HepG2 (cell line): ENCODE measurements at places on chromosomes 5 and 9. TPM values are rescaled to one million over a fixed set of nuclear protein-coding genes. Genes with fewer than 3 reads are reported as not detected.

Gene ZMYND19
- 29.6 and 38.7 TPM in 2 replicates for total RNA-seq

DNA sequence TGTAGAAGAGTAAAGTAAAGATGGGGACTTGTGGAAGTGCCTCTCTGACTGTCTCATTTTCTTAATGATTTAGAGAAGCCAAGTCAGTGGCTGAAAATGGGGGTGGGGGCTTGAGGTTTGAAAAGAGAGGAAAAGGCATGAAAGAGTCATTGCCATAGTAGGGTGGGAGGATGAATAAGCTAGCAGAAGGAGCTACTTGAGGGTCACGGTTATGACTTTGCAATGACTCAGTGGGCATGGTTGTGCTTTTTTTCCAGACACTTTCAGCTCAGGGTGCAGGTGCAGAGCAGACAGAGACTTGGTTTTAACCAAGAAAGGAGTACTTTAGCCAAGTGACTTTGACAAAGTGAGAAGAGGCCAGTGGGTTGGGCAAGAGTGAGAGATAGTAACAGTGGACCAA lies 117.8 kb downstream of the PTTG1 start:
- H3K27me3 ChIP-seq = no peaks in the 10 kb centered on the region; the same call in 2 of the 3 replicates
- no peak for DNase-seq
- H3K36me3 ChIP-seq = no peaks in the 10 kb centered on the region
- H3K27ac ChIP-seq = no peak overlapping the region
- H3K4me3 ChIP-seq = no peak overlapping the region

- H3K4me3 ChIP-seq = peak overlapping the region; percentile 94
- H3K36me3 ChIP-seq = no peaks in the 10 kb centered on the region
- H3K27me3 ChIP-seq = no peaks in the 10 kb centered on the region; the same call in 2 of the 3 replicates
- DNase-seq = peak; percentile 16
- peaks cover 47% of the 10 kb centered on the region for H3K4me1 ChIP-seq
- peak overlapping the region; percentile 80 for H3K27ac ChIP-seq
Measured at GRCh38 chr9:5630081-5630507, 1.2 kb downstream of the RIC1 start.

DNA sequence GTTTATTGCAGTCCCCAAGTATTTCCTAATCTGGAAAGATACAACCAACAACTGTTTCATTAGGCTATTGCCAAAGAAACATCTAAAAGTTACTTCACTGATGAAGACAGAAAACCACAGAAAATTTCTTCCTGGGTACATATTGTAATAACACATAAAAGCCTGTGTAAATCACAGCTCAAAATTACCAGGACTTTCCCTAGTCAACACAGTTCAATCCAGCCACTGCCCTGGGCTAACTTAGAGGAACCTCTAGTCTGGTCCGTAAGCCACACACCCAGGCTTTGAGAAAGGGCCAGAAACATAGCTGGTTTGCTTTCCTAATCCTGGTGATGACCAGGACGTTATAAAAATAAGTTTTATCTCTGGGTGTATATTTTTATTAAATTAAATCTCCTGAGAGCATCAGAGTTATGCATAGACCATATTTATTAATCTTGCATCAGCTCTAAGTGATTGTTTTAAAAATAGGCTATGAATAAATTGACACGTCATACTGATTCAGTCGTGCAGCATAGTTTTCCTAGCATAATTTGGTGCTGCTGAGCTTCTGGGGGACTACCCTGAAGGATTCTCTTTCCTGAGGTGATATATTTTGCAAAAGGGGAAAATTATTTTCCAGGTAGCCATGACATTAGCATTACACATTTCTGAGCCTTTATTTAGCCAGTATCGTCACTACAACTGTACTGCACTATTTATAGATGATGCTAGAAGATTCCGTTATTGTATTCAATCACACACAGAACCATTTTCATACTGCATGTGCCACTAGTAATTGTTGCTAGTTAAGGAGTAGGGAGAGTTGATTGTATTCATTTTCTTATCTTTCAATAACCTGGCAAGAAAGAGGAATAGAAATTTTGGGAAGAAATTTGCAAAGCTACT lies 12.6 kb upstream of the MUSK start:
- no peak overlapping the region for H3K27ac ChIP-seq
- no peaks in the 10 kb centered on the region for H3K27me3 ChIP-seq
- no peaks in the 10 kb centered on the region for H3K36me3 ChIP-seq
- no peak for DNase-seq

DNA sequence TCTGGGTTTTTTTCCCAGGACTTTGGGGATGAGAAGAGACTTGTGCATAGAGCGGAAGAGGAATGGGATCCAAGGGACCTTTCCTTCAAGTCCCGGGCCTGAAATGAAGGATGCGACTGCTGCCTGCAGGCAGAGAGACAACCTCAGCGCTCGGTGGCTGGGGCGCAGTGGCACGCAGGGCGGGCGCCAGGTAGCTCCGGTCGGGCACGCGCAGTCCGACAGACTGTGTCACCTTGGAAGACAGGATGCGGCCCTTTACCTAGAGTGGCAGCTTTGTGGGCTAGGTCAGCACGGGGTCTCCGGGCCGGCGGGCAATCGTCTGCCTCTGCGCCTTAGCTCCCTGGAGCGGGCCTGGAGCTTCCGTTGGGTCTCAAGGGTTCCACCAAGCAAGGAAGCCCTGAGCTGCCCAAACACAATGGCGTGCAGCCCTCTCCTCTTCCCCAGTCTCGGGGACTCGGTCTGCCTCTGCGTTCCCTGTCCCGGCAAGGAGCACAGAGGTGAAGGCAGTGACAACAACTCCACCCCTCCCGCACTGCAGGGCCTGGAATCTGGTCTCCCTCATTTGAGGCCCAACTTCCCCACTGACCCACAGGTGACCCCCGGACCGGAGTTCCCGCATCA lies 6.0 kb downstream of the BARX1 start:
- no peak for DNase-seq
- H3K27me3 ChIP-seq = peaks cover 26% of the 10 kb centered on the region
- H3K27ac ChIP-seq = no peak overlapping the region

Gene LPAR1
- total RNA-seq = not detected in 2 replicates

DNA sequence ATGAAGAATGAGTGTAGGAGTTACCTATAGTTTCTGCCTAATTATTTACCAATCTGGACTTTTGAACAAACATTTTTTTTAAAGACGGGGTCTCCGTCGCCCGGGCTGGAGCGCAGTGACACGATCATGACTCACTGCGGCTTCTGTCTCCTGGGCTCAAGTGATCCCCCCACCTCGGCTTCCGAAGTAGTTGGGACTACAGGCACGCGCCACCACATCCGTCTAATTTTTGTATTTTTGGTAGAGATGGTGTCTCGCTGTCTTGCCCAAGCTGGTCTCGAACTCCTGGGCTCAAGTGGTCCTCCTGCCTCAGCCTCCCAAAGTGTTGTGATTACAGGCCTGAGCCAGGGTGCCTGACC lies 1.5 kb downstream of the CTNNA1 start:
- no peak for DNase-seq
- H3K4me1 ChIP-seq = peaks cover 47% of the 10 kb centered on the region
- peak overlapping the region; percentile 93 for H3K4me3 ChIP-seq
- peak overlapping the region; percentile 91 for H3K27ac ChIP-seq
